ENCODE measurements at places on chromosomes 13 and 19.

DNA sequence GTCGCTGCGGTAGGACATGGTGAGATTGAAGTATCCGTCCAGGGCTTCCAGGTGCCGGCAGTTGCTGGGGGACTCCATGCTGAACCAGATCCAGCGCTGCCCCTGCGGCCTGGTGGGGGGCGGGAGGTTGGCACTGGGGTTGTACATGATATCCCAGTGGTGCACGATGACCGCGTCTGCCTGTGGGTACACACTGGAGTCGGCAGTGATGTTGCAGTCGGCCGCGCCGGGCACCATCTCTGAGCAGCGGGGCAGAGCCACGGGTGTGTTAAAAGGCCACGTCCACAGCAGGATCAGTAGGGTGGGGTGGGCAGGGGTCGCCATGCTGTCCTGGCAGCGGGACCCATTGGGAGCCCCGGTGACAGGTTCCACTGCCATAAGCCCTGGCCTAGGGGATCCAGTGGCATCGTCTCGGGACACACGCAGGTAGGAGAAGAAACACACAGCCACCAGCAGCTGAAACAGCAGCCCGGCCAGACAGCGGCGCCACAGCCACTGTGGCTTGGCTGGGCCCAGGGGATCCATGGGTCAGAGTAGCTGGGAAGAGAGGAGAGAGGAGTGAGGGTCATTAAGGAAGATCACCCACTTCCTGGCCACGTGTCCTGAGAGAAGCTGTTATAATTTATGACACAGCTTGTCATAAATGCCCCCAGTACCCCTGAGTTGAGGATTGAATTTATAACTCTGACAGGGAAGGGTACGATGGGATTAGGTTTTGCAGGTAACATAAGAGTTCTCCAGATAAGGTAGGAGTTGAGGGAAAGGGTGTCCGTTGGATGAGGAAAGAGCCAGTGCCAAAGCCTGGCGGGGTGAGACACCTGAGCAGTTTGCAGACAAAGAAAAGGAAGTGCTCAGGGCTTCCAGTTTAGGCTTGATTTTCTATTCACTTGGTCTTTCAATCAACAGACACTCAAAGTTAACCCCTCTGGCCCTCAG, 2.9 kb downstream of the FUT5 start:
- no peak for DNase-seq

GRCh38 chr13:42101821-42102585, 53.6 kb downstream of the DGKH start:
- no peak for DNase-seq

DNA sequence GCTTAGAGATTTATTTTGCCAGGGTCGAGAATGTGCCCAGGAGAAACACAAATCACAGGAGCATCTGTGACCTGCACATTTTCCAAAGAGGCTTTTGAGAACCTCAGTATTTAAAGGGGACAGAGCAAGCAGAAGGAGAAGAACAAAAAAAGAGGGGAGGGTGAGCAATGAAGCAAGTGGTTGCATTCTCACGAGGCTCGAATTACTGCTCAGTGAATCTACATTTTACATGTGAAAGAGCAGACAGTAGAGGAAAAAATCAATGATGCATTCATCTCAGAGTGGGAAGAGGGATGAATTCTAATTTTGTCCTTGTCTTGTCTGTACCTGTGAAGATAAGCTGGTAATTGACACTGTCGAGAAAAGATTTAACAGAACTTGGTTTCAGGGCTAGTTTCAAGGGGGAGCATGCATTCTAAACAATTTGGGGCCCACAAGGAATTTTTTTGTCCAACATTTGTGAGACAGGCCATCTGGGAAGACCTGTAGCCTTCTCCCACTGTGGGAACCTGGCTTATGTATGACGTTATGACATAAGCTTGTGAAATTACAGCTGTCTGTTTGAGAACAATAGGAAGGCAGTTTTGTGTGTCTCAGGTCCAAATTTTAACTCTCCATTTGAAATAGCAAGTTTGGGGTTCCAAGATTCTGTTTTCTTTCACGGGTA, 855.1 kb downstream of the SLITRK5 start:
- DNase-seq: no peak

- DNase-seq: peak; percentile 95
Measured at GRCh38 chr13:46552889-46553520, at the start of gene LRCH1. LRCH1 (plus strand) TSS chr13:46553170; CDS start chr13:46553397, 227 bp downstream.

GRCh38 chr19:44644402-44645016, 799 bp downstream of the PVR start:
- DNase-seq: peak; percentile 47

- DNase-seq: no peak
Measured at GRCh38 chr13:80035096-80035495, 305.8 kb downstream of the SPRY2 start.

GRCh38 chr13:85527316-85527715, 271.9 kb downstream of the SLITRK6 start:
- DNase-seq: no peak

All from lung (tissue), 17 donors.